T-helper 2 cell treated with Interferon-gamma antibody and Interleukin-4, amounts not matched to agents 5 μg/mL and 100 μg/mL, for 36 hours (primary cell): ENCODE measurements at places on chromosomes 16 and 17.

- no peaks in the 10 kb centered on the region for H3K36me3 ChIP-seq
- no peaks in the 10 kb centered on the region for H3K27me3 ChIP-seq
- H3K4me3 ChIP-seq = no peak overlapping the region
Observed at GRCh38 chr16:85984947-85985451, 86.0 kb downstream of the IRF8 start.

GRCh38 chr17:40531051-40531991 is 29.9 kb upstream of the TNS4 start:
- H3K4me3 ChIP-seq = peak overlapping the region; percentile 75
- peaks cover 76% of the 10 kb centered on the region for H3K4me1 ChIP-seq
- DNase-seq = peak; percentile 72
- H3K27me3 ChIP-seq = no peaks in the 10 kb centered on the region
- peaks cover 18% of the 10 kb centered on the region for H3K36me3 ChIP-seq

GRCh38 chr17:61479493-61480413 is 27.5 kb downstream of the TBX4 start:
- H3K36me3 ChIP-seq = no peaks in the 10 kb centered on the region
- peaks cover 3% of the 10 kb centered on the region for H3K27me3 ChIP-seq
- no peaks in the 10 kb centered on the region for H3K4me1 ChIP-seq
- DNase-seq = no peak
- H3K4me3 ChIP-seq = no peak overlapping the region
- no peak overlapping the region for H3K27ac ChIP-seq

DNA sequence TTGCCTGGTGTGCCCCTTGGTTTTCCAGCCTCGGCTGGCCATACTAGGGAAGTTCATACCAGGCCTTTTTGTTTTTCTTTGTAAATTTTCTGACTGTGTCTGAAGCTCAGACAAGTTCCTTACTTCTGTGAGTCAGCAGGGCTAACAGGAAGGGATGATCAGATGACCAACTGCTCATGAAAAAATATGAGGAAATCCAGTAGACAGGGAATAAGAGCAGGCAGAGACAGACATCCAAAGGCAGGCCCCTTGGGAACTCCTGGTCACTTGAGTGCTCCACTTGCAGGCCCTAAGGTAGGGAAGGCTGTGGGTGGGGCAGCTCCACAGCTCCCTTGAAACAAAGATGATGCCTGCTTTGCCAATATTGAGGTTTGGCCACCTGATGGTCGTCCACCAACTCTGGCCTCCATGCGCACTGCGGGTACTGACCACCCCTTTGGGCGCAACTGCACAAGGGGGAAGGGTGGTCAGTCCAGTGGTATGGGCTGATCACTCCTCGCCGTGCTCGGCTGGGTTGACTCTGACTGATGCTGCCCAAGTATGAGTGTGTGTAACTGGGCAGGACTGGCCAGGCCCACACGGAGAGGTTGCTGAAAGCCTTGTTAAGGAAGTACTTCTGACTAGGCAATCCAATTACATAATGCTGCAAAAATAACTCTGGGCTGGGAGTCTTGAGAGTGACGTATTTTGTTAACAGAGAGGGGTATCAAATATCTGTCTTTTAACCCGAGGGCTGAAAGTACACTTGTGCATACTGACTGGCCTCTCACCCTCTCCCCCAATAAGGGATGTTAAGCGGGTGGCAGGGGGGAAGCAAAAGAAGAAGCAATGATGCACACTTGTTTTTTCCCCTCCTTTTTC is 20.8 kb upstream of the ZFHX3 start:
- DNase-seq = no peak
- no peak overlapping the region for H3K4me3 ChIP-seq
- H3K4me1 ChIP-seq = no peaks in the 10 kb centered on the region
- peaks cover 64% of the 10 kb centered on the region for H3K27me3 ChIP-seq
- no peak overlapping the region for H3K27ac ChIP-seq
- H3K36me3 ChIP-seq = no peaks in the 10 kb centered on the region
